ENCODE measurements at places on chromosomes 5 and 9.

GRCh38 chr5:142701673-142702311, 15.9 kb upstream of the FGF1 start:
- no peak for DNase-seq

- DNase-seq = no peak
Measured at GRCh38 chr9:96508227-96508940, 58.4 kb downstream of the HABP4 start.

DNA sequence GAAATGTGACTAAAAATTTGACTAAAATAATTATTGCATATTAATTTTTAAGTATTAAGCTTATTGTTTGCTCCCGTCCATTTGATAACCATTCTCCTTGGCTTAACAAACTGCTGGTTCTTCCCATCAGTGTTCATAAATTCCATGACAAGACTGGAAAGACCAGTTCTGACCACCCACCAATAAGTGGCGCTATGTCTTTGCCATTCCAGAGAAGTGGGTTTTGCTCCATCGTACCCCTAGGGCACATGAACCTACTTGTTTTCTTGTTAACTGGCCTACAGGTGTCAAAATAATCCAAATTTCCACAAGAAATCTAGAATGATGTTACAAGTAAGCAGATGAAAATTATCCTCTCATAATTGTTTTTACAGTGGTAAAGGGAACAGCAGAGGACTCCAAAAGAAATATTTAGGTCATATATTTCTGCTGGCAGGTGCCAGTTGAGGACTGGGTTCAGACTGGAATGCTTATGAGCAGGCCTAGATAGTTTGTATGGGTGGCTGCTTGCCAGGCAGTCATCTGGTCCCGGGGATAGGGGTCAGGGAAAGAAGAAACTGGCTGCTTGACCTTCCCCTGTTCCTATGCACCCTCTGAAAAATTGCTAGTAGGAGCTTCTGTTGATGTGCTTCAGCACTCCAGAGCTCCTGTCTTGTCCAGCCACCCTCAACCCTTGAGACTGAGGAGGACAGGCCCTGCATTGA, 283.1 kb upstream of the ADAMTSL1 start:
- no peak for DNase-seq

DNA sequence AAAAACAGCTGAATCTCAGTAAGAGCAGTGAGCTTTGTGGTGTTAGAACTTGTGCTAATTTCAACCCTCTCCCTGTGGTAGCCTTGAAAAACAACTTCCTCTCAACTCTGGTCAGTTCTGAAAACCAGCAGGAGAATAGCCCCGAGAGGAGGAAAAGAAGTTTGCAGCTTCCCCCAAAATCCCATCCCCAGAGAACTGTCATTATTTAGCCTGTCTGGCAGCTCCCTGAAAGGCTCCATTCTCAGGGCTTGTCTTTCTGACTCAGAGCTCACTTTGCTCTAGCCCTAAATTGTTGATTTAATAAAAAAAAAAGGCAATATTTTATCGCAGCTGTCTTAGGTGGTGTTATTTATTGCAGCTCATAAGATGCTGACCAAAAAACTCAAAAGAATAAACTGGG, 11.4 kb upstream of the SLC45A2 start:
- DNase-seq = no peak

GRCh38 chr9:90097237-90097636, 492.4 kb downstream of the GADD45G start:
- DNase-seq = no peak

- no peak for DNase-seq
Measured at GRCh38 chr5:177509381-177509951, at the start of gene DOK3. DOK3 (minus strand) TSS chr5:177509826; CDS start chr5:177509540, 286 bp downstream.

DNA sequence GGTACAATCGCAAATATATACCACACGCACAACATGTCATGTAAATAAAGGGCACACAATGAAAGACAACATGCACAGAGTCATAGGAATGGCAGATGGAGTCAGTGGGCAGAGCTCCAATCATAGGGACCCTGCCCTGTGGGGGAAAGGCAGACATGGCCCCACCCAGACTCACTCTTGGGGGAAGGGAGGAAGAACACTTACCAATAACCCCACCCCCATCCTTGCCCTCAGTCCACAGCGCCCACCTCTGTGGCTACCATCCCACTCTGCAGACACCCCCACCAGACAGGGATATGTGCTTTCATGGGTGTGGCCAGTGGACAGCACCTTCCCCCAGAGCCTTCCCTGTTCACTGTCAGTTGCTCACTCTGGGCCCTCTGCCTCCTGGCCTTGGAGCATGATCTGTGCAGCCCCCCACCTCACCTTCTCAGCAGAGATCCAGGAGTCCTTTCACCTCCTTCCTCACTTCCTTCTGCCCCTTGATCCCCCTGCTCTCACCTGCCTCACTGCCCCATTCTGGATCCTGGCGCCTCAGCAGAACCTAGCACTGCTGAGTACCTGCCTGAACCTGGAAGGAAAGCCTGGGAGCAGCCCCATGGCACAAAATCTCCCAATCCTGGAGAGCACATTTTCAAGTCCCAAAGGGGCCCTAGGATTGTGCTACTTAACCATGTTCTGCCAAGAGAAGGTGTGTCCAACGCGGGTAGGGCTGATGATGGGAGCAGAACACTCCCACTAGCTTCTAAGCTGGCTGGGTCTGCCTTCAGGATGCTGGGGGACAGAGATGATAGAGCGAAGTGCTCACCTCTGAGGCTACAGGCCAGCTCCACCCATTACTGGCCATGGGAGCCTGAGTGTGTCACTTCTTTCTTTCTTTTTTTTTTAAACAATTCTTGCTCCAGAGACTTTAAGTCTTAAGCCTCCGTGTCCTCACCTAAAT, 1.5 kb upstream of the PHF19 start:
- DNase-seq = no peak

DNA sequence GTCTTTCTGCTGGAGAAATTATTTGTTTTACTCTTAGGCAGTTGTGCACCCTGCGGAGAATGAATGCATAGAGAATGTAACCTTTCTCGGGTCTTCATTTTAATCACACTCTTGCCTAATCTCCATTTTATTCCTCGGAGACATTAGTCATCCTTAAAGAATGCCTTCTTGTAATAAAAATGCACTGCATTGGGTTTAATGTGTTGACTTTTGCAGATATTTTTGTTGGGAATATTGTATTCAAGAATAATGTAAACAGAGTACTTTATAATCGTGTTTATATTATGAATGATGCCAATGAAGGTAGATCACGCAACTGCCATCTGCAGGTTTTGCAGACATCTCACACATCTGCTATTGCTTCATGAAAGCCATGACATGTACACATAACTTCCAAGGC, 1093.9 kb upstream of the CDH6 start:
- DNase-seq = peak; percentile 25

GRCh38 chr5:110854200-110854599, 115.4 kb downstream of the SLC25A46 start:
- no peak for DNase-seq

DNA sequence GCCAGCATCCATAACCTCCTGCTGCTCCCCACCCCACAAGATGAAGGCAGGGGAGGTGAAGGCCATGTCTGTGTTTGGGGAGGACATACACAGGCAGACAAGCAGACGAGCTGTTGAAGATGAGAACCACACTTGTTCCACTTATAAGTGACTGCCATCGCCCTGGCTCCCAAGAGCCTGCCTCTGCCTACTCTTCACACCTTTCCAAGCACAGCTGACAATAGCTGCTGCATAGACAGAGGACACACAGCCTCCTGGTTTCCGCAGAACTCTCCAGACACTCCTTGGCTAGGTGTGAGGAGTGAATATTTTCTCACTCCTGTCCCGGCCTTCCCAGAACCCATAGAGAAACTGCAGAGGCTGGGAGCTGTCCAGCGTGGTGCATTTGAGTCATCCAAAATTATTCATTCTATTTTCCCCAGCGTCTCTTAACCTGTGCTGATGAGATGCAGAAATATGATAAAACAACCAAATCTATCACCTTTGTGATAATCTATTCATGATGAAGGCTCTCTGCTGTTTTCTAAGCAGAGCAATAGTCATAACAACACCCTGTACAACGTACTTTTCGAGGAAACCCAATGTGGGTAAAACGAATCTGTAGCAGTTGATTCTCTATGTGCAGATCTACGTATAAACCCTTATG, 24.7 kb downstream of the KLF9 start:
- DNase-seq = peak; percentile 62

GRCh38 chr5:89827960-89828359, 581.6 kb downstream of the CETN3 start:
- no peak for DNase-seq

DNA sequence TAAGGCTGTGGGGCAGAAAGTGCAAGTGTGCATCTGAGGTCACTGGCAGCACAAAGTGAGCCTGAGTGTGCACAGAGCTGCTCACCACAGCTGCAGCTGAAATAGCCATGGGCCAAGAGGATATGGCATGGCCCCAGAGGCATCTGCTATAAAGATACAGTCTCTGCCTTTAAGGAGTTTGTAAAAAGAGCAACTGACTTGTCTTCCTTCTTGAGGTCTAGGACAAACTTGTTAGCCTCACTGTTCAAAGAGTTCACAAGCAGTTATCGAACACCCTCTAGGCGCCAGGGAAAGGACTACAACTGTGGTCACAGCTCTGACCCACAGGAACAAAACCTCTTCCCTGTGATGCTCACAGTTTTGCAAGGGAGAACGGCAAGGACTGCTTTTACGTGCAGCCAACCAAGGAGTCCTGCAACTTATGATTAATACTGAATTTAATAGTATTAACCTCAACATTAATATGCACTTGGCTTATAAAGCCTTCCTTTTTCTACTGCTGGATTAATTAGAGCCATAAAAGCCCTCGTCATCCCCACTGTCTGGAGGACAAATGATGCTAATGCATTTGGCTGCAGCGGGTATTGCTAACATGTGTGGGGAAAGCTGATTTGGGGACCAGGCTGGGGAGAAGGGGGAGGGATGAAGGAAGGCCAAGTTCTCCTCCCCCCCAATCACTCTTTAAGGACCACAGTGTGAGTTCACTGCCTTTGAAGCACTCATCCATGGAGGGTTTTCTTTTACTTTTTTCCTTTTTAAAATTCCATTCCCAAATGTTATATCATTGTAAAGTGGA, 189.8 kb upstream of the TRIM32 start:
- no peak for DNase-seq
